AG08395 (cell line): ENCODE measurements at places on chromosomes 11 and 22.

DNA sequence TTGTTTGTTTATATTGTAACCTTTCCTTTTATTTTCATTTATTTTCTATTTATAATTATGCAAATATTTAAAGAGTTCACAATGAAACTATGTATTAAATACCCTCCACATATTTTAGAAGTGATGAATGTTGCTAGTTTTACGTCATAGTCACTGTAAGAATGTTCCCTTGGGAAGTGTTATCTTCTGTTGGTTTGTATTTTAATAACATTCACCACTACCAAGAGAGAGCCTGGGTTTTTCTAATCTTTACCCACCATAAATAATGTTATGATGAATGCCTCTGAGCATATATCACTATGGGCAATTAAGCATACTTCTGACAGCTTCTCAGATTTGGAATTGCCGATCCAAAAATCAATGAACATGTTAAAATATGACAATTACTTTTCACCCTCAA lies 80.7 kb downstream of the GGT1 start:
- DNase-seq = no peak

DNA sequence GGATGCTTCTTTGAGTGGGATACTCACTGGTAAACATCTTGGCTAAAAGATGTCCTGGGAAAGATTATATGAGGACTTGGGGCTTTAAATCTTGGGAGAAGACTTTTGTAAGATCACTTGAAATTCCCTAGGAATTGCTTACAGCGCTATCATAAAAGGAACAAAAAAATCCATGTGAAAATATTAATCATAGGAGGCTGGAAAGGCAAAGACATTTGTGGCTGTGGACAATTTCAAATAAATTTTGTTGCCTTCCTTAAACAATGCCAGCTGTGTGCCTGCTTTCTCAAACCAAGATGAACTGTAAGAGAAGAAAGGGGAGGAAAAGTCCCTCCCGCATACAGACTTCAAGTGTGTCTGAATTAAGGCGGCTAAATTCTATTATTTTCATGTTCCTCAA lies 75.6 kb downstream of the SNX19 start:
- no peak for DNase-seq

DNA sequence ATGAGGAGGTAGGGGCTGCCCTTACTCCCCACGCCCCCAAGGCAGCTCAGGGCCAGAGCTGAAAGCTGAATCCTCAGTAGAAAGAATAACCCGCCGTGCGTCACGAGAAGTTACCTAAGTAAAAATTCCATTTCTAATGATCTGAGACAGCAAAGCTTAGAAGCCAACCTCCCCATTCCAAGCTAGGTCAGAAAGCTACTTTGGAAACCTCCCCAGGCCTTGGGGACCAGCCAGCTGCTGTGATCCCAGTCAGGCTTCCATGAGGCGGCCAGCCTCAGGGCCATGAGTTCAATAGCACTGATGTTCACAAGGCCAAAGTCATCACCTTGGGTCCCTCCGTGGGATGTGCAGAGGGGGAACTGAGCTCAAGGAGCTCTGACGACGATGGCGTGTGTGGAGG lies 6.9 kb downstream of the SHISAL1 start:
- peak; percentile 55 for DNase-seq

- no peak for DNase-seq
Observed at GRCh38 chr11:68137833-68138232, 16.6 kb upstream of the CHKA start.

GRCh38 chr11:15006139-15006759 lies 34.1 kb upstream of the CALCA start:
- DNase-seq = peak; percentile 8

DNA sequence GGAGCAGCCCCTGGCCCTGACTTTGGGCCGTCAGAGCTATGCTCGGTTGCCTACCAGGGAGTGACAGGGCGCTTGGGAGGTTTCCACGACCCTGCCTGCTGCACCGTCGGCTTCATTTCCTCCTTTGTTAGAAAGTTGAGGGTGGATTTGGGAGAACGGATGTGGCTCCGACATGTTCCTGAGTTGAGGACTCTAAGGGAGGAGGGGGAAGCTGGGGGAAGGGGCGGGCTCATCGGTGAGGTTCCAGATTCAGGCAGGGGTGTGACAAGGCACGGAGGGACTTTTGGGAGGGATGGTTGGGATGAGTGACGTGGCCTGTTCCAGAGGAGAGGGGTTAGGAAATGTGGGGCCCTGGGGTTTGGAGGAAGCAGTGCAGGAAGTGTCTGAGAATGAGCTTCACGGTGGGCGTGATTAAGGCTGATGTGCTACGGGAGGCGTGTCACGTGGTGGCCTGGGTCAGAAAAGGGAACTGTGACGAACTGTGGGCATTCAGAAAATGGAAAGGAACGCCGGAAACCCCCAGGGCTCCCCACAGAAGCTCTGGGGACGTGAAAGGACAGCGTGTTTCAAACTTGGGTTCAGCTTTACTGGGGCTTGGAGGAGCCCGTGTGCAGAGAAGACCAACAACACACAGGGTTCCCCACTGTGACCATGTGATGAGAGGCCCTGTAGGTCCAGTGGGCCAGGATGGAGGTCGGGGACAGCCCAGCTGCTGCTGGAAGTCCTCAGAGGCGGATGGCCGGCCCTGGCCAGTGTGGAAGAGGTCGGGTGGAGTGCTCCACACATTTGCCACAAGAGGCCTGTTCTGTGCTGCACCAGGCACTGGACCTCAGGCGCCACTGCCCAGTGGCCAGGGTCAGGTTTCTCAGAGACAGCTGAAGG lies 2.8 kb downstream of the PARVB start:
- peak; percentile 88 for DNase-seq

DNA sequence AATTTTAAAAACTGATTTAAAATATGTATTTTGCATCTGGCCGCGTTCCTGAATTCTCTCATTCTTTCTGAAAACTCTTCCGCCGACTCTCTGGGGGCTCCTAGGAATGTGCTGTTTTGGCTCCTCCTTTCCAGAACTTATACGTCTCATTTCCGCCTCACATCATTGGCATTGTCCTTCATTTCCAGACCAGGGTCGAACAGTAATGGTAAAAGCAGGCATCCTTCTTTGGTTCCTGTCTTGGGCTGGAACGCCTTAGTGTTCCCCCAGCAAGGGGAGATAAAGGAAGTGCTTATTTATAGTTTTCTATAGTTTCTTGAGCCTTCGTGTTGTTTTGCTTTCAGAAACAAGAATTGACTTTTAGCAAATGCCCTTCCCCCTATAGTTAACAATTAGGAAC lies 10.9 kb upstream of the TNNT3 start:
- no peak for DNase-seq

- DNase-seq = no peak
Observed at GRCh38 chr11:44631831-44632230, 66.4 kb downstream of the CD82 start.

DNA sequence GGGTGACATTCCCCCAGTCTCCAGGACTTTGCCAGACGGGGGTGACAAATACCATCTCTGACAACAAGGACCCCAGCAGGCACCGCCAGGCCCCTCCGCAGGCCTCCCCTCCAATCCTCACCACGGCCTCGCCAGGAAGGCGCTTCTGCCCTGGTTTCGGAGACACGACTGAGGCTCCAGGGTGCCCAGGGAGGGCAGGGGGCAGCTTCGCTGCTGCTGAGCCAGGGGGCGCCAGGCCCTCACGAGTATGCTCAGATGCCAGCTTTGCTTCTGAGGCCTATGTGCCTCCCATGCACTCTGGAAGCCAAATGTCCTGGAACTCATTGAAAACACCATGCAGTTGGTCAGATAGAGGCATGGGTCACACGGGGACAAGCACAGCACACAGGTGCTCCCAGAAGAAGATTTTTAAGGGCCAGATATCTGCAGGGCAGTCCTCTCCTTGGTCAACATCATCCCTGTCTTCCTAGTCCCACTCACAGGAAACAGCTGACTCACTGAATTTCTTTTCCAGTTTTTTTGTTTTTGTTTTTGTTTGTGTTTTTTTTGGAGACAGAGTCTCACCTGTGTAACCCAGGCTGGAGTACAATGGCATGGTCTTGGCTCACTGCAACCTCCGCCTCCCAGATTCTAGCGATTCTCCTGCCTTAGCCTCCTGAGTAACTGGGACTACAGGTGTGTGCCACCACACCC lies 19.9 kb downstream of the BID start:
- no peak for DNase-seq

DNA sequence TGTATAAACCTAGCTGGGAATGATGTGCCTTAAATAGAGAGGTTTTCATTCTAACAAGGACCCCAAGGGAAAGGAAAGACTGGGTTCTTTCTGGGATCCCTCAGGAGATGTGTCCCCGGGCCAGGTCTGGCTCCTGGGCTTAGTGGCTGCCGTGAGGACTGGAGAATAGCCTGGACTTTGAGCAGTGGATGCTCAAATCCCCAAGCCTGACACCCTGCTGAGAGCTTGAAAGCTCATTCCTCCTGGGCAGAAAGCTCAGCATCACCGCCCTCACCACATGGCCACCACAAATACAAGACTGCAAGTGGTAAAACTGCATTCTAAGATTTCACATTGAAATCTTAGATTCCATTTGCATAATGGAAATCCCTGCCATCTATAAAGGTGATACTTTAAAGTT lies 79.4 kb upstream of the NARS2 start:
- no peak for DNase-seq

DNA sequence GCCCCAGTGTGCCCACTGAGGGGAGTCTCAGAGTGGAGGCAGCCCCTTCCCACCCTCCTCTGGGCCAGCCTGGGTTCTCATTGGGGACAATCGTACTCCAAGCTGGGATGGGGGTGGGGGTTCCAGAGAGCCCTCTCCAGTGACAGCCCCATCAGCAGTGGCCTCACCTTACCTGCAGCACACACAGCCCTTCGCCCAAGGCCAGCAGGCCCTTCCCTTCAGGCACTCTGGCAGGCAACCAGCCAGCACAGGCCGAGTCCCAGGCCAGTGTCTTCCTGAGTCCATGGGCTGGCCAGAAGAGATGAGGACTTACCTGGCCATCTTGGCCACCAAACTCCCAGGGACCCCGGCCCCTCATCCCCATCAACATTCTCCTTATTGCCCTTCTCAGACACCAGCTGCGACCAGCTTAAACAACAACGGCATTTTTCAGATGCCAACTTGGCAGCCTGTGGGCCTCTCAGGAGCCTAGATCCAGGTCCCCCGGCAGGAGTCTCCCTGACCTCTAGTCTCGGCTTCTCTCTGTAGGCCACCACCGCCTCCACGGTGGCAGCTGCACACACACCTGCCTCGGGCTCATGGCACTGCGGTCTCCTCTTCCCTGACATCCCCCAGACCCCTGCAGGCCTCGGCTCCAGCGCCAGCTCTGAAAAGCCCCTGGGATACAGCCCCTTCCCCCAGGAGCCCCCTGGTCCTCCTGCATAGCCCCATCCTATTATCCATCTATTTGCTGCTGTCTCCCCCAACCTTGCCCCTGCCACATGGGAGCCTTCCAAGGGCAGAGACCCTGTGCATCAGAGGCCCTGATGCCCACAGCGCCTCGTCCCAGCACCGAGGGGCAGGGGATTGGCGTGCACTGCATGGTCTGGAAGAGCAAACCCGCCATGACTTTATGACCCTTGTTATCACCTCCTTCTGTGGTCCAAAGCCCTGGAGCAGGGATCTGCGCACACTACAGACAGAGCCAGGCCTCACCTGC lies 111.2 kb upstream of the FGF3 start:
- no peak for DNase-seq

DNA sequence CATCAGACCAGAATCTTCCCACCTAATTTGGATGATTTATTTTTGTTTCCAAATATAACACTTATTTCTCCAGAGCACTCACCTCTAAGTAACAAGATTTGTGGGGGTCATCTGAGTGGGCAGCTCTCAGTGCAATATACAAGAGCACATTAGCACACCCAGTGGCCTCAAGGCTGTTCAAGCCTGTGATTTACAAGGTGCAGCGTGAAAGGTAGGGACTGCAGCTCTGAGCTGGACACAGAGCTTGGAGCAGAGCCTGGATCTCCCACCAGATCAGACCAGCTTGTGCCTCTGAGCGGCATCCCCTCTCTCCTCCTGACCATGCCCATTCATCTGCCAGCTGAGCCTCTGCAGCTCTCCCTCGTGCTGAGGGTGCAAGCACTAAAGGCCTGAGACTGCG lies 323.3 kb upstream of the ZC3H12C start:
- no peak for DNase-seq

DNA sequence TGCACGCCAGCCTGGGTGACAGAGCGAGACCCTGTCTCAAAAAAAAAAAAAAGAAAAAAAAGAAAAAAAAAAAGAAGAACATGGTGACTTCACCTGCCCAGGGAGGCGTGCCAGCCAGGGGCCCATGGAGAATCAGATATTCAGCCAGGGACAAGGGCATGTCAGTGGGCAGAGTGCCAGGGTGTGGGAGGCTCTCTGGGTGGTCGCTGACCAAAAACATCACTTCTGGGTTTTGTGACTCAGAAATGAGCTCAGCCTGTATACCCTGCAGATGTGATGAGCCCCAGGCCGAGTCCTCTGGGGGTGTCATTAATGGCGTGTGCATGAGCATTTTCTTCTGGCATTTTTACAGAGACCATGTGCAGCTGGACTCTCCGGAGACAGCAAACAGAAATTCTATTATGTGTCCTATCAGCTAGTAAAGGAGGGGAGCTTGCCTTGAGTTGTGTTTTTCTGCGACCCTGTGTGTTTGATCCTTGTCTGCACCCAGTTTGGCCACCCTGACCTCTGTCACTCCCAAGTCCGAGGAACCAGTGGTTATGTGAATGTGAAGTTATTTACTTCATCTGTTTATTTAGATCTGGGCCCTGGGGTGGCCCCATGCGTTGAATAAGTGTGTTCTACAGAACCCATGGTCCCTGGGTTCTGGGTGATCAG lies 53.6 kb downstream of the BCR start:
- DNase-seq = peak; percentile 47

DNA sequence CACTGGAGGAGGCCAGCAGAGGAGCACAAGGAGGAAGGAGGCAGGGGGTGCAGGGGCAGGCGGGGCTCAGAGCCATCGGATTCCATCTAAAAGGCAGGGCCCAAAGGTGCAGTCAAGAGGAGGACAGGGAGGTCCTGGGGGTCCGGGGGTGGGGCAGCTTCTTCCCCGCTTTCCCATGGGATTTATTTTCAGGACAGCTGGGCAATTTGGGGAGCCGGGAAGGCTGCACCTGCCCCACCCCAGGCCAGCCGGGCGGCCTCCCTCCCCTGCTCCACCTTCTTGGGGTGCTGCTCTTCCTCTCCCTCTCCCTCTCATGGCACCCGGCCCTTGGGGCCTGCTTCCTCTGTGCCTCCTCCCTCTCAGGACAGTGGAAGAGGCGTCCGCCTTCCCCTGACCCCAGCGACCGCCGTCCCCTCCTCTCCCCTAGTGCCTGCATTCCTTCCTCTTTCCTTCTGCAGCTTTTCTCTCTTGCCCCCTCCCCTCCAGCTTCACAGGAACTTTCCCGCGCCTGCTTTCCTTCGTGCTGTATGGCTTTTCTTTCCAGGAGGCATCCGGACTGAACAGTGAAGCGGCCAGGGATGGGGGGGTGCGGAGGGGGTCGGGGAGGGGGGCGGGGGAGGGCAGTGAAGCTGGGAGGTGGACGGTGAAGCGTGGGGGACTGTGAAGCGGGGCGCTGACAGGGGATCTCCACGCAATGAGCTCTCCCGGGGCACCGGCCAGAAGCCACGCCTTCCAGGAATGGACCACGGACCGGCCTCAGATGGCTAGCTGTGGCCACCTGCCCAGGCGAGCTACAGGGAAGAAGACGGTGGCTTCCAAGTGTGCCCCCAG lies 26.9 kb downstream of the APOBEC3H start:
- DNase-seq = no peak

DNA sequence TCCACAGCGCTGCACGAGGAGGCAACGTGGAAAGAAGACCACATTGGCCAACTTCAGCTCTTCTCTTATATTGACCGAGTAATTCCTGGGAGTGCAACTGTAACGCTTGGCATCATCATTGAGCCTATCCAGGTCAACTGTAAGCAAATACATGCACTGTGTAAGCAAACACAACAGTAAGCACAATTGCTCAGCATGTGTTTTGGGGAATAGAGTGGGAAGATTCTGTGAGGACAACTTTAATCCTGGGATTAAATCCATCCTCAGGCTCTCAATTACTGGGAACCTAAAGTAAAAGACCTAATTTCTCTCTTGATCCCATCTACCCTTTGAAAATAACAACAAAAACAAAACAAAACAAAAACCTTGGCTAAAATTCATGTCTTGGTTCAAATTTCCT lies 109.5 kb upstream of the DDI1 start:
- DNase-seq = no peak
